Mammary epithelial cell (primary cell): ENCODE measurements at places on chromosomes 7 and 10. TPM values are rescaled to one million over a fixed set of nuclear protein-coding genes. Genes with fewer than 3 reads are reported as not detected.
A peak's percentile ranks its signal among the peaks of the same experiment; 100 is the strongest.

FAM131B gene
- total RNA-seq = 0.71 and 0.99 TPM in 2 replicates

GRCh38 chr10:125550362-125550761, 132.6 kb downstream of the TEX36 start:
- DNase-seq = no peak

GRCh38 chr10:59808896-59809643, 55.8 kb upstream of the MRLN start:
- DNase-seq = peak; percentile 57

DNA sequence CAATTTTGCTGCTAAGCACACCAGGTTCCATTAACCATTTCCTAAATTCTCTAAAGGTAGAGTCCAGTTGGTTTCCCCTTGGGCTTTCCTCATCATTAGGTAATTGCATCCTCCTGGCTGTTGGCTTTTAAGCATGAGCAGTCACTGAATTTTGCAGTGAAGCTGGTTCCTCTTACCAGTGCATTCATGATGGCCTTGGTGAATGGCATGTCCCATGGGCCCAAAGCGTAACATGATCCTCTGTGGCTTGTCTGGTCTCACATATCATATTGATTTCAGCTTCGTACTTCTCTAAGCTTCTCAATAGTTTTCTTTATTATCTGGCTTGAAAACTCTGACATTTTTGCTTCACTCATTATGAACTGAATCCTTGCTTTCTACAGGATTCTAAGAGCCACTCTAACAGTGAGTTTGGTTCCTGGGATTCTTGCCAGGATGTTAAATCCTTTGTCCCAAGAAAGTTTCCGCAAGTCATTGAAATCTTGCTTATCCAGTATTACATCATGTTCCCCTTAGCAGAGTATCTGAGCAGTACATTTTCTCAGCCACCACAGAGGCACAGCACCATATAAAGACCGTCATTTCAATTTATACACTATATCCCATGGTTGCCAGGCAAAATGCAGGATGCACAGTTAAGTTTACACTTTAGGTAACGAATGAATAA, 134.2 kb downstream of the PTN start:
- no peak for DNase-seq
